GM12891 (cell line): ENCODE measurements at places on chromosomes 2 and 18.

DNA sequence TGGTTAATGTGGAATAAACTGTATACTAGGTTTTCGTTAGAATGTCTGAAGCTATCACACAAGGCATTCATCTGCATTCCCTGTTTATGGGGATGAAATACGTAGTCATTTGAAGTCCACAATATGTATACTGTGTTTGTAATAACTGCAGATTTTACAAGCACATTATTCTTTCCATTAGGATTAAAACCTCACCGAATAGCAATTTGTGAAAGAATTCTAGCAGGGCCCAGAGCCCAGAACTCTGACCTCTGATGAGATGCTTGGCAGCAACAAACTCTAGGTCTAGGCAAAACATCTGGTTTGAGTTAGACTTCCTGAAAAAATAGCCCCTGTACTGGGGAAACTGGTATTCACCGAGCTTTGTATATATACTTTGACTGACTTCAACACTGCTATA, 158.2 kb downstream of the SRBD1 start:
- DNase-seq: no peak

- no peak for DNase-seq
Measured at GRCh38 chr2:200762127-200762526, 49.6 kb upstream of the BZW1 start.

DNA sequence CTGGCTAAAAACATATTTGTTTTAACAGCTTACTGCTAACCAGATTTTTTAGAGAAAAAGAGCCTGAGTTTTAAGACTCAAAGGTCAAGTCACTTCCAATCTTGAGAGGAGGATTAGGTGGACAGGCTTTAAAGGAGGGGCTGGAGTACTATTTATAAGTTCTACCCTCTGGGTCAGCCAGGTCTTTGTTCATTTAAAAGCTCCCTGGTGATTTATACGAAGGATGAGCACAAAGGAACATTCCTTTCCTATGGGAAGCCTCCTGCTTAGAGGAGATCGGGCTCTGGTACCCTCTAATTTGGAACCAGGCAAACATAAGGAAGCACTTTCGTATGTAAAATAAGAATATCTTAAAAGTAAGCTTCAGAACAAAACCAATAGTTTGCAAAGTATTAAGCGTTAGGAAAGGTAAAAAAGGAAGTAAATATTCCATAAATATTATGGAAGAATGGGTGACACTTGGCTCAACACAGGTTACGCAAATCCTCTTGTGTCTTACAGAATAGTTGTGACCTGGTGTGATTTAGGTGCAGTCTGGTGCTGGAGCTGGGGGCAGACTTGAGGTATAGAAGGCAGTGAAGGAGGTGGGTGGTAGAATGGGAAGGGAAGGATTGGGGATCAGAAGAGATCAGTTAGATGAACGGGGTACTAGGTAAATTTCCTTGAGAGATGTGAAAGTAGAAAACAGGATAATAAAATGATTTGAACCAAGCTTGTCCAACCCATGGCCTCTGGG, 35.6 kb downstream of the PDE6D start:
- DNase-seq: no peak

GRCh38 chr2:110866045-110866444, 133.7 kb downstream of the ACOXL start:
- DNase-seq: no peak

DNA sequence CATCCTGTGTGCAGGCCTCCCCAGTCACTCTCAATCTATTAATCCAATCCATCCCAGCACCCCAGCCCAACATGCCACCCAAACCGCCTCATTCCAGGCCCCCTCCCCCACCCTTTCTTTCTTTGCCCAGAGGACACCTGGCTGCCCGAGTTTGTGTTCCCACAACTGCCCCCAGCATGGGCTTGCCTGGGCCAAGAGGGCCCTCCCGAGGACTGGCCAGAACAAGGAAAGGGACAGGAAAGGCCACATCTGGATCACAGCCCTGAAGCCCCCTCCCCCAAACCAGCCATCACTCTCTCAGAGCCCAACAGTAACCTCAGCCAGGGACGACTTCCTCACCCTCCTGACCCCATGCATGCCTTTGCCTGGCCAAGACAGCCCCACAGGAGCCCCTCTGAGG, 1.2 kb downstream of the TNS1 start:
- DNase-seq: no peak

- no peak for DNase-seq
Measured at GRCh38 chr2:55054106-55054875, 4.0 kb upstream of the RTN4 start.

DNA sequence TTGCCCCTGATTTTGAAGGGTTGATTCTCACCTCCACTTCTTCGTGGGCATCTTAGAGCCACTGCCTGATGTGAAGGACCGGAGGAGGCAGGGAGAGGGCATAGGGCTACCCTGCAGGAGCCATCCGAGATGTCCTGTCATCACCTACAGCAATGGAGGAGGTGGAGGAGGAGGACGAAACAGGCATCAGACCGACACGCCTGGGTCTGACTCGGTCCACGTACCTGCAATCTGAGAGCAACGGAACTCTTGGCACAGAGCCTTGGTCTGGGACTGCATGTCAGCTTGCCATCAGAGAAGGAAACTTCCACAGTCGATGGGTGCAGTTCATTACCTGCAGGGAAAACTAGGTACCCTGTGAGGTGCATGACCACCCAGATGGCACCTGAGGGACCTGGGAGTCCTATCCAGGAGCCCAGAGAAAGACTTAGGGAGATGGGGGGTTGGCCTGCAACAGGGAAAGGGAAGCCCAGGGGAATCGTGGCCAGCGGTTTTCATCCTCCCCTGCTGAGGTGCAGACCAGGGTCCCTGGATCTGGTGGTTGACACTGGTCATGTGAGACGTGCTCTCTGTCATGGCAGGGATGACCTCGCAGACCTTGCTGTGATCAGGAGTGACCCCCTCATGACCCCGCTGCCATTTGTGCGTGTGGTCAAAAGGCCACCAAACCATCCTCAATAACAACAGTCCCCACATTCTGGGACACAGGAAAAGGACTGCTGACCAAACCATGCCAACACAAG, 190.8 kb downstream of the SEPTIN10 start:
- no peak for DNase-seq

DNA sequence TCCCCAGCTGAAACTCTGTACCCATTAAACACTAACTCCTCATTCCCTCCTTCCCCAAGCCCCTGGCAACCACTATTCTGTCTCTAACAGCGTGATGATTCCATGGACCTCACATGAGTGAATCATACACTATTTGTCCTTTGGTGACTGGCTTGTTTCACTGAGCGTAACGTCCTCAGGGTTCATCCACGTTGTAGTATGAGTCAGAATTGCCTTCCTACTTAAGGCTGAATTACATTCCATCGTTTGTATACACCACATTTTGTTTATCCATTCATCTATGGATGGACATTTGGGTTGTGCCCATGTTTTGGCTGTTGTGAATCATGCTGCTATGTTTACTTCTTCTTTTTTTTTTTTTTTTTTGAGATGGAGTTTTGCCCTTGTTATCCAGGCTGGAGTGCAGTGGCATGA, 19.6 kb upstream of the CABLES1 start:
- no peak for DNase-seq

DNA sequence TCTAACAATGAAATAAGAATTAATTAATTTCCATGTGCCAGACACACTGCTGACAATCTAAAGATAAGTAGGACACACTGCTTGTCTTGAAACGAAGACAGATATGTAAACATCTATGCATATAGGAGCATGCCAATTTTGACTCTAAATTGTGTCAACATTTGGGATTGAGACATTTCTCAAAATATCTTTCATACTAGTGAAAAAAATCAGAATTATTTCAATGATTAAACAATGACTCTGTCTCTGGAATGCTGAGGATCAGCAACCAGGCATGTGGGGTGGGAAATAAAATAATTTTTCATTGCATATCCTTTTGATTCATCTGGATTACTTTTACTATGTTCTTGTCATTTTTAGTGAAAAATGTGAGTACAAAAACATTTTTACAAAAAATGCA, 262.6 kb upstream of the SYT4 start:
- no peak for DNase-seq

DNA sequence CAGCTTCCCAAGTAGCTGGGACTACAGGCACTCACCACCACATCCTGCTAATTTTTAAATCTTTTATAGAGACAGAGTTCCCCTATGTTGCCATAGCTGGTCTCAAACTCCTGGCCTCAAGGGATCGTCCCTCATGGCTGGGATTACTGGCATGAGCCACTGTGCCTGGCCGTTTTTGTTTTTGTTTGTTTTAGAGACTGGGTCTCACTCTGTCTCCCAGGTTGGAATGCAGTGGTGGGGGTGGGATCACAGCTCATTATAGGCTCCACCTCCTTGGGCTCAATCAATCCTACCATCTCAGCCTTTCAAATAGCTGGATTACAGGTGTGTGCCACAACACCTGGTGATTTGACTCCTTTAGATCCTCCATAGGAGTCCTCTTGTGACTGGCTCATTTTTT, 19.5 kb upstream of the ZDBF2 start:
- DNase-seq: no peak

DNA sequence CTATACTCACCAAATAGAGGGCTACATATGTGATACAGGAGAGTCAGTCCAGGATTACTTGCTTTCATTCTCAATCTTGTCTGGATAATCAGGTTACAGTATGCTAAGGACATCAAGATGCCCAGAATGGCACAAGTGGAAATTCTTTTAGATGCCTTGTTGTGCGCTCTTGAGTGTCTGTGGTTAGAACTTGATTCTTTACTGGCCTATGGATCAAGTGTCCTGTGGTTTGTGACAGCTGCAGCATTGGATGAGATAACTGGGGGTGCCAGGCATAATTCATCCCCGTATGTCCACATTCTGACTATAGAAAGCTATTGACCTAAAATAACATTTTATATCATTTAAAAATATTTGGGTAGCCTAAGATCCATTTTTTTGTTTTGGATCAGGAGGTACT, 40.1 kb downstream of the CDC42EP3 start:
- no peak for DNase-seq

DNA sequence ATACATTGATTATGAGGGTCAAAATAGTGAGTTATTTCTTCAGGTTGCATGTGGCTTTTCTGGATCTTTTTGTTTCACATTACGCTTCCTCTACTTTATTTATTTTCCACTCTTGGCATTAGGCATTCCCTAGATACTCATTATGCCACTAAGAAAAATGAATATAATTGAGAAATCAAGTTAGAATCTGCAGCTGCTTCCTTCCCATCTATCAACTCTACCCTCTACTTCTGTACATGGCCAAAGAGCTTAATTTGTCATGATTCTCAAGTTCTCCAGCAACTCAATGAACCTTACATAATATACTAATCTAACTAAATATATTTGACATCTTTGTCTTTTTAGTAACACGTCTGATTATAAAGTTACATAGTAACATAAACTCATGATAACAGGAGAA, 598.1 kb upstream of the LRRTM4 start:
- no peak for DNase-seq

DNA sequence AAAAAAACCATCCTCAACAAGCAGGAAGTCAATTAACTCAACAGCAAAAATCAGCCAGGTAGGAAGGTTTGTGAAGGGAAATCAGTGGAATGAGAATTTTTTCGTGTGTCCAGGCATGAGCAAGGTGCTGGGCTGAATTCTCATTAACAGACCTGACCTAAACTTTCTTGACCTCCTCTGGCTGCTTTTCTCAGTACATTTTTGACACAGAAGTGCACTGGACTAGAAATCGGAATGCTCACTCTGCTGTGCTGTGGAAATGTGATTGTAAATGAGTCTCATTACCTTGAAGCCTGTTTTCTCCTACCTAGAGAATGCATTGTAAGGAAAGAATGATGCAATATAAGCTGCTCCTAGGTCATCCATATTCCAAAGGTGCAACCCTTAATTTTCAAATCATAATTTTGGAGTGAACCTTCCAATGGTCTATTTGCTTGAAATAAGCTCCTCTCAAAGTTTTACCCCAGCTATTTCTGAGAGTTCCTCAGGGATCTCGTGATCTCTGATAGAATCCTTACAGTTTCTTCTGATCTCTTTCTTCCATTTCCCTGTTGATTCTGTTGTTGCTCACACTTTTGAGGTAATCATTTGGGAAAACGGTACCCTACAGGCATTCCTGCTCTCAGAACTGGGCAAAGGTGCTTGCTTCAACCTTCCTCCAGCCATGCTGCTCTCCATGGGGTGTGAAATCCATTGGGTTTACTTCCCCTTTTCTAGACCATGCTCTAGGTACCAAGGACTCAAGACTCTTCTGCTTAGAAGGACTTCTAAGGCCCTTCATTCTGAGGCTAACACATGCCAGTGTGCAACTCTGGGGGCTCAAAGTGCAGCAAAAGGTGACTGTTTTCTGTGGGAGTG, 104.9 kb upstream of the ITPRID2 start:
- DNase-seq: no peak

- DNase-seq: no peak
Measured at GRCh38 chr2:443741-444140, 155.8 kb upstream of the ALKAL2 start.

DNA sequence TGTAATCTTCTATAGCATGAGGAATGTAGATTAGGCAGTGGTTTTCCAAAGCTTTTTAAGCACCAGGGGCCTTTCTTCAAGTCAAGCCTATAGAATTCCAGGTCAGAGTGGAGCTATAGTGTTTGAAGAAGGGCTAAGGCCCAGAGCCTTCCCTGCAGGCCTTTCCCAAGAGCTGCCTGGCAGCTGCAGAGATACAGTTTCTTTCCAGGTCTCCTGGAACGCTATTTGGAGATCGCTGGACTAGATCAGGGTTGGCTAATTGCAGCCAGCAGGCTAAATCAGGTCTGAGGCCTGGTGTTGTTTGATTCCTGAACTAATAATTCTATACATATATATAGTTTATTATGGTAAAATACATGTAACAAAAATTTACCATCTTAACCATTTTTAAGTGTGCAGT, 319.0 kb upstream of the SPRED2 start:
- DNase-seq: no peak

DNA sequence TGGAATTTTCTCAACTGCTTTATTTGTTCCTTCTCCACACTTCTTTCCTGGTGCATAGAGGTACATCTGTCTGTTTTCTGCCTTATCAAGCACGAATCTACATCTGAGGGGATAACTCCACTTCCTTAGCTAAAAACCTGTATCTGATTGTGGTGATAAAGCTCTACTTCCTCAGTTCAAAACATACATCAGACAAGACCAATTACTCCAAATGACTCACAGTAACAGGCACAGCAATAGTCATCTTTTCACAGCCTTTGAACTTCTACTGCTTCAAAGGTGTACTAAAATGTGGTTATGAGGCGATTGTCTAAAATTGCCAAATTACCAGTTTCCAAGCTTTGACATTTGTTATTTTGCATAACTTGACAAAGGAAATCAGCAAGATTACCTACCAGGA, 803.6 kb upstream of the ZEB2 start:
- no peak for DNase-seq

GRCh38 chr2:43220229-43220751, 6.1 kb downstream of the ZFP36L2 start:
- DNase-seq: no peak

- DNase-seq: no peak
Measured at GRCh38 chr2:46379213-46380037, 82.2 kb downstream of the EPAS1 start.

- no peak for DNase-seq
Measured at GRCh38 chr2:236819275-236820002, 249.8 kb downstream of the ACKR3 start.

GRCh38 chr2:134368009-134368817, 114.3 kb downstream of the MGAT5 start:
- DNase-seq: no peak

- DNase-seq: no peak
Measured at GRCh38 chr2:203450561-203450960, 84.5 kb downstream of the RAPH1 start.
